Karpas-422 (cell line): ENCODE measurements at places on chromosomes 13 and 19. TPM values are rescaled to one million over a fixed set of nuclear protein-coding genes. Genes with fewer than 3 reads are reported as not detected.

Gene OR4F17
- total RNA-seq, result not detected in 2 replicates

- no peak for DNase-seq
- H3K4me1 ChIP-seq, result no peaks in the 10 kb centered on the region
- no peaks in the 10 kb centered on the region for H3K36me3 ChIP-seq
- H3K27ac ChIP-seq, result no peak overlapping the region
- H3K4me3 ChIP-seq, result no peak overlapping the region
Observed at GRCh38 chr13:51518827-51519226, 65.4 kb upstream of the WDFY2 start.

DNA sequence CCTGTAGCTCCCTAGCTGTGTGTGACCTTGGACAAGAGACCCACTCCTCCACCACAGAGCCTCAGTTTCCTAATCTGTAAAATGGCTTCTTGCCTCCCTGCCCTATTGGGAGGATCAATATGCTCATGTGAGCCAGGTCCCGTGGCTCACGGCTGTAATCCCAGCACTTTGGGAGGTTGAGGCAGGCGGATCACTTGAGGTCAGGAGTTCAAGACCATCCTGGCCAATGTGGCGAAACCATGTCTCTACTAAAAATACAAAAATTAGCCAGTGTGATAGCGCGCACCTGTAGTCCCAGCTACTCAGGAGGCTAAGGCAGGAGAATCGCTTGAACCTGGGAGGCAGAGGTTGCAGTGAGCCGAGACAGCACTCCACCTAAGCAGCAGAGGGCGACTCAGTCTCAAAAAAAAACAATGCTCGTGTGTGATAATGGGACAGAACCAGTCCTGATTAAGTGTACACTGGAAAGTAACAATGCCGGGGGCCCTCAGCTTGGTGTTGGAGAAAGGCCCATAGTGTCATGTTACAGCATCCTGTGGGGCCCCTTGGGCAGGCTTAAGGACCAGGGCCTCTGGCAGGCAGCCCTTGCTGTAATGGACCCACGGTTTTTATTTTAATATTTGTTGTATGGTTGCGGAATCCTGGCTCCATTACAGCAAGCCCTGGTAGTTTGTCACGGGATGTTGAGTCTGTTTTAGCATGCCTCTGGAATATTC, 6.8 kb downstream of the RPS11 start:
- H3K27ac ChIP-seq, result no peak overlapping the region
- H3K4me3 ChIP-seq, result no peak overlapping the region
- no peaks in the 10 kb centered on the region for H3K27me3 ChIP-seq
- peaks cover 47% of the 10 kb centered on the region for H3K4me1 ChIP-seq
- H3K36me3 ChIP-seq, result peaks cover 13% of the 10 kb centered on the region
- DNase-seq, result peak; percentile 89

DNA sequence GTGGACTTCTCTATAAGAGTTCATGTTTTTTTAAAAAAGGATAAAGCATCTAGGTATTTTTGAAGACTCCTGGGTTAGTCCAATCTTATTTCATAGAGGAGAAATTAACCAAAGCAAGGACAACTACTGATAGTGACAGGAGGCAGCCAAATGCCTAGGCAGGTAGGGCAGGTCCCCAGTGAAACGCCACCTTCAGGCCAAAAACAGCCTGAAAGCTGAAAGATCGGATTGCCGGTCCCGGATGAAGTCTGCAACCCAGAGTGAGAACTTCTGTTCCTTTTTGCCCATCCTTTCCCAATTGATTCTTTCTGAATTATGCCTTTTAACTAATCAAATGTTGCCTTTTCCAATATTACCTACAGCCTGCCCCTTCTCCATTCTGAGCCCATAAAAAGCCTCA, 6.1 kb upstream of the GGACT start:
- H3K27me3 ChIP-seq, result no peaks in the 10 kb centered on the region
- H3K4me3 ChIP-seq, result no peak overlapping the region
- DNase-seq, result peak; percentile 53
- H3K27ac ChIP-seq, result no peak overlapping the region

- no peak for DNase-seq
- no peaks in the 10 kb centered on the region for H3K4me1 ChIP-seq
- H3K36me3 ChIP-seq, result peaks cover 20% of the 10 kb centered on the region
- H3K27ac ChIP-seq, result no peak overlapping the region
- H3K4me3 ChIP-seq, result no peak overlapping the region
- no peaks in the 10 kb centered on the region for H3K27me3 ChIP-seq
Observed at GRCh38 chr19:46386151-46386550, 27.2 kb downstream of the CCDC8 start.
